Midbrain (tissue), 1 donor: ENCODE measurements at places on chromosomes 4 and X.

- DNase-seq = no peak
Observed at GRCh38 chr4:153535772-153536513, 69.8 kb downstream of the TMEM131L start.

GRCh38 chr4:177482367-177482766 is 40.1 kb upstream of the AGA start:
- DNase-seq = no peak

DNA sequence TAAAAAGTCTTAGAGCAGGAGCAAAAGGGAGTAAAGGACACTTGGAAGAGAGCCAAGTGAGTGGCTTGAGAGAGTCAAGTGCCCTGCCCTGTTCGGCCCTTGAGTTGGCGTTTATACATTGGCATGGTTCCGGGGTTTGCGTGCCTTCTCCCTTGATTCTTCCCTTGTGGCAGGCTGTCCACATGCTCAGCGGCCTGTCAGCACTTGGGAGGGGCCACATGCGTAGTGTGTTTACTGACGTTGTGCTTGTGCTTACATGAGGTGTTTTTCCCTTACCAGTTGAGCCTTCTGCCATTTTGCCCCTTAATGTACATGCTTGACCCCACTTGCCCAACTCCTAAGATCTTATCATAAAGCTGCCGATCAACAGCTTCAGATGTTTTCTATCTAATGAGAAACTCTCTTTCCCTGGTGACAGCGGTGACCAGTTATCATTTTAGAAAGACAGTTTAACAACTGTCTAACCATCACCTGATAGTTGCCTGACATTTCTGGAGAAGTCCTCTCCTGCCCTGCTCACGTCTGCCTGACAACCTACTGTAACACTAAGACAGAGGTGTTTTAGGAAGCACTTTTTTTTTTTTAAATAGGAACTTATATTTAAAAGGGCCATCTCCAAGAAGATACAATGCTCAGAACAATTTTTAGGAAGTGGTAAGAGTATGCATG is 49.5 kb upstream of the GC start:
- DNase-seq = no peak

DNA sequence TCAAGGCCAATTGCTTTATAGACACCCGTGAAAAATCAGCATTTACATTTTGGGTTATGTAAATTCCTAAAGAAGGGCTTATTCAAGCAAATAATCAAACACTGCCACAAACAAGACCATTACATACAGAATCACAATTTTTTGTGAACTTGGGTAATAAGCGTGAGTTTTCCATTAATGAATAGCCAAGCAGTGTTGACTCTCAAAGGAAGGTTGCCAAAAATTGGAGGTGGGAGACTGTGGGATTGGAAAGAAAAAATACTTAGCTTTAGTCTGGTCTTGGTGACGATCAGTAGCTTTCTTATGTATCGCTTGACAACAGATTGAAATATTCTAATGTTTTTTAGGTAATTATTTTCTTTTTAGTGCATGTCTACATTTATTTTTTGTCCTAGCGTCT is 20.9 kb downstream of the LRRC66 start:
- DNase-seq = no peak

DNA sequence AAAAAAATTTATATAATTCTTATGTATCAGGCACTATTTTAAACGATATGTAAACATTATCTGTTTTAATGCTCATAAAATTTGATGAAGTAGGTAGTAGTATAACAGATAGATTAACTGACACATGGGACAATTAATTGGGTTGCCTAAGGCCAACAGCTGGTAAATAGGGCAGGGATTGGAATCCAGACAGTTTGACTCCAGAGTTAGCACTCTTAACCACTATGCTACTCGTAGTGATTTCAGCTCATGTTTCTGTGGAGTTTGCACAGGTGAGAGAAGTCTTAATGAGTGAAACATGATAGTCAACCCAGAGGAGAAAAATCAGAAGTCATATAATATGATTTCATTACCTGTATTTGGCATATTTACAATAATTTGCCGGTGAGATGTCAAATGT is 126.0 kb upstream of the WDFY3 start:
- DNase-seq = no peak

DNA sequence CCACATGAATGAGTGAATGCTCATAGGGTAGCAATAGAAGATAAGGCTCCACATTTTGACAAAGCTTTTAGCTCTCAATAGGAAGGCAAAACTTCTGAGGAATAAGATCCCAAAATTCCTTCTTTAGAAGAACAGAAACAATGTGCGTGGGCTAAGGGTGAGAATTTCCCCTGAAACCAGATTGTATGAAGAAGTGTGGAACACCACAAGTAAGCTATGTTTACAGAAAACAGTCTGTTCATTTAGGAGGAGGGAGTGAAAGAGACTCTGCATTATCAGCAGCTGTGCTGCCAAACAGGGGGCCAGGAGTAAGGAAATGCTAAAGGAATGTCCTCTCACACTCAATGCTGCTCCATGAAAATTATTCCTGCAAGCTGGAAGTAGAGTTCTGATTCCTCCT is 851.6 kb downstream of the CENPC start:
- DNase-seq = no peak
